ENCODE measurements at places on chromosomes 5 and 9. TPM values are rescaled to one million over a fixed set of nuclear protein-coding genes. Genes with fewer than 3 reads are reported as not detected.

The TRIM41 gene
- total RNA-seq = 15.2 TPM

The UBAP2 gene
- 17.0 TPM for total RNA-seq

The SPINK6 gene
- total RNA-seq = not detected

The CHMP5 gene
- total RNA-seq = 74.5 TPM

The TMEM174 gene
- total RNA-seq = not detected

The TYRP1 gene
- 0.04 TPM for total RNA-seq

The AK1 gene
- 36.4 TPM for total RNA-seq

The MARCOL gene
- not detected for total RNA-seq

The WDR38 gene
- not detected for total RNA-seq

The LCN1 gene
- not detected for total RNA-seq

The ZCCHC10 gene
- 39.6 TPM for total RNA-seq

The ZNF354C gene
- total RNA-seq = 15.8 TPM

The SPINK1 gene
- not detected for total RNA-seq

The STX17 gene
- 18.1 TPM for total RNA-seq

The WNK2 gene
- not detected for total RNA-seq

The ERAP2 gene
- 6.7 TPM for total RNA-seq

The TAF11L5 gene
- total RNA-seq = not detected

The TMEFF1 gene
- 20.6 TPM for total RNA-seq

The HIGD2A gene
- total RNA-seq = 170 TPM

The TAS2R1 gene
- not detected for total RNA-seq

The TNFSF15 gene
- total RNA-seq = 1.1 TPM

The CAMK2A gene
- total RNA-seq = 0.42 TPM

The WHRN gene
- total RNA-seq = 3.1 TPM

The ANKRD34B gene
- 2.9 TPM for total RNA-seq
